ENCODE measurements at places on chromosomes 4 and X.

DNA sequence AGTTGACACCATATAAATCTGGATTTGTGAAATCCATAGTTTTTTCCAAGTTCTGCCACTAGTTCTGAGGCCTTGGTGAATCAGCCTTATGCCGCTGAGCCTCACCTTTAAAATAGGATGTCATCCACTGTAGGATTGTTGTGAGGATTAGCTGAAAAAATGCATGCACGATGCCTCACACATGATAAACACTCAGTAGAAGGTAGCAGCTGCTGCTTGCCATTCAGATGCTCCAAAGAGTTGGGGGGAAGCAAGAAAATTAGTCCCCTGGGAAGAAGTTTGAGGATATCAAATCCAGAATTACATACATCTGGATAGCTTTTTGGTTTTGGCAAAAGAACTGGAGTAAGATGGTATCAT, 7.4 kb downstream of the MMAA start:
- no peak for DNase-seq

- no peak for DNase-seq
Observed at GRCh38 chr4:68797618-68798017, 18.2 kb upstream of the UGT2B10 start.

DNA sequence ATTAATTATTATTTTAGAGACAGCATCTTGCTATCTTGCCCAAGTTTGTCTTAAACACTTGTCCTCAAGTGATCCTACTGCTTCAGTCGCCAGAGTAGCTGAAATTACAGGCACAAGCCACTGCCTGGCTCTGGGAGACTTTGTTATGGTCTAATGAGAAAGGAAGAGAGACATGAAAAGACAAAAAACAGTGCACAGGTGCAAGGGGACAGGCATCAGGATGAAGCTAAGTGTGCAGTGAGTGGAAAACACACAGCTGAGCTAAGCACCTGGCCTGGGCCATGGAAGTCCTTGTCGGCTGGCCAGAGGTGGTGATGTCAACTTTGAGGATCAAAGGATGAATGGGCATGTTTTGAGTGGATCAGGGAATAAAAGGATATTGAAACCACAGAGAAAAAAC, 102.7 kb downstream of the HS3ST1 start:
- DNase-seq = no peak

- DNase-seq = no peak
Observed at GRCh38 chrX:19225909-19226308, 103.6 kb upstream of the ADGRG2 start.

- no peak for DNase-seq
Observed at GRCh38 chr4:74714611-74715130, 79.7 kb downstream of the BTC start.

- no peak for DNase-seq
Observed at GRCh38 chr4:53963781-53964180, 100.6 kb downstream of the CHIC2 start.

GRCh38 chr4:73662709-73663546, 42.7 kb upstream of the RASSF6 start:
- peak; percentile 43 for DNase-seq

- no peak for DNase-seq
Observed at GRCh38 chrX:72430405-72430968, 124.8 kb upstream of the CITED1 start.

DNA sequence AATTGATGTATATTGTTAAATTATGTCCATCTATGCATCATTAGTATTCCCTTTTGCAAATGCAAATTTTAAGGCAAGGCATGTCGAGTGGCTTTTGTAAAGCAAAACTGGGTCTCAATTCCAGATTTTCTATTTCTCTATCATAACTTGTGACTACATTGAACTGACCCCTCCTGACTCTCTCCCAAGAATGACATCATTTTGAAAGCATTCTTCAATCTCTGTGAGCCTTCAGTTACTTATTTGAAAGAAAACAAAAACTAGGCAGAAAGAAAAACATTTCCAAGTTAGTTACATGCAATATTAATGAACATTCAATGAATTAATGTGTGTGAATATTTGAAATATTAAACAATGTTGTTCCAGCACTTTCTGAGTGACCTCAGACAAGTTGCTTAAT, 314.3 kb upstream of the CLNK start:
- DNase-seq = peak; percentile 21

DNA sequence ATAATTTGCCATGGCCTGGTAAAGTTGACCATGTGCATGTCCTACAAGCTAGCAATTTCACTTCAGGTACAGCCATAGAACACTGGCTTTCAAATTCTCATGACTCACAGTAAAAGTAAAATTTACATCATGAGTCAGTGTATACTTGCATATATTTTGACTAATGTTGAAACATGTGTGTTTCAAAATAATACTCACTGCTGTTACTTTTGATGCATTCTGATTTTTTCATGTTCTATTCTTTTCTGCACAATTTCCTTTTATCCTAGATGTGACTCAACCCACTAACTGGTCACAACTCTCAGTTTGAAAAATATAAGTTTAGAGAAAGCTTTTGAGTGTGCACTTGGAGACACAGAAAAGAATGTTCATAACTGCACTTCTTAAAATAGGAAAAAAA, 365.7 kb downstream of the FGF13 start:
- DNase-seq = no peak

- DNase-seq = no peak
Observed at GRCh38 chrX:5746231-5746630, 482.4 kb downstream of the NLGN4X start.

GRCh38 chrX:20567108-20567507, 300.4 kb upstream of the RPS6KA3 start:
- no peak for DNase-seq

- no peak for DNase-seq
Observed at GRCh38 chr4:55345054-55345453, 988 bp upstream of the SRD5A3 start.

GRCh38 chrX:13965531-13965930, 64.2 kb downstream of the GEMIN8 start:
- DNase-seq = no peak

DNA sequence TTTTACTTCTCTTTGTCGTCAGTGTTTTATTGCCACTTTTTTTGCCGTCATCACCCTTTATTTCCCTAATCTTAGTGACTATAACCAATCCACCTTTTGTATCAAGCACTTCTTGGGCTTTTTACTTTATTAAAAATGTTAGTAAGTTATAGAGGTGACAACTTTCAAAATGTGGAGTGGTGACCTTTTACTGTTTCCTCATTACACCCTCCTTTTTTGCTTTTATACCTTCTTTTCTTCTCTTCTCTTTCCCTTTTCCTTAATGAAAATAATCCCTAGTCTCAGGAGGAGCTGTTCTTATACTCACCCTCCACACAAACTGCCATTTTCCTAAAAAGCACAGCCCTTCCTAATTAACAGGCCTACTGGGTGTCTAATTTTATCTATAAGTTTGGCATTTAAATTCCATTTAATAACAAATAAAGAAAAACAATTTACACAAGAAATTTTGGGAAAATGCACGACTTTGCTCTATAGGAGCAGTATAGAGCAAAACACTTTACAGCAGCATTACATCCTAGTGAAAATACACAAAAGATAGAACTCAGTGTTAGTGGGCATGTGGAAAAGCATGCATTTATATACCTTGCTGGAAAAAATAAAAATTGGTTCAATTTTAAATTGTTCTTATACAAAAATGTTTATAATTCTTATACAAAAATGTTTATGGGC, 27.3 kb downstream of the BBS12 start:
- DNase-seq = no peak

DNA sequence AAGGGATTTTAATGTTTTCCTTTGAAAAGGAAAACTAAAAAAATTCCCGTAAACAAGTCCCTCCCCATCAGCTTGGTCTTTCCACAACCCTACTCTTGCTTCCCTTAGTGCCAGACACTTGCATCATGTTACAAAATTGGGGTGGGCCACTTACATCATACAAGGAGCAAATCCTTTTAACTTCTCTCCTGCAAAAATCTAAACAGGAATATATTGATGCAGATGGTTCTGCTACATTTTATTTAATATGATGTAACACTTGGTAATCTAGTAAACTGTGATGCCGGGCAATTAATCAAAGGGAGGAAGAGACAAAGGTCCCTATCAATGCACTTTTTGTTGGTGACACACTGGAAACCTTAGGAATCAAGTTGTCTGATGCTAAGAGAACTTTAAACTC, 125.3 kb downstream of the UBE2K start:
- DNase-seq = peak; percentile 32

DNA sequence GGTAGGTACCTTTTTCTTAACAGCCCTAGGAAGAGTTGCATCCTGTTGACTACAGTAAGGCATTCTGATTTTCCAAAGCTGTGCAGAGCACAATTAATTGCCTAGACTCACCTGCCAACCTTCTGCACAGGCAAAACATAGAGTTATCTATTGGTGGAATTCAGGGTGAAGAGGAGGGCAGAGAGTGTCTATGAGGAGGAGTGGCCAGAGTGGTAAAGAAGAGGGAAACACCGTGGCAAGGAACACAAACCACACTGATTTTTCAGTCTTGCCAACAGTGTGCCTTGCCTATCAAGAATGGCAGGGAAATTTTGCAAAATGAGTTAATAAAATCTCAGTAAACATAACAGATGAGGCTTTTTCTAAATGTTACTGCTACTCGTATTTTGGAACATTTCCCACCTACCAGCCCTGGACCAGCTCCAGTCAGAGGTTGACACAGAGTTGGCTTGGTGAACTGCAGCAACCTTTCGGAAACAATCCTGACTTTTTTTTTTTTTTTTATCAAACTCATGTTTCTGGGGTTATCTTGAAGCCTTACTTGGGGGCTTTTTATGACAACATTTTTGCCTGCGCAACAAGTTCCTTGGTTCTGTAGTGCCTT, 67.9 kb upstream of the CAPN6 start:
- DNase-seq = no peak

GRCh38 chrX:1593286-1594271, 2.2 kb downstream of the AKAP17A start:
- no peak for DNase-seq

GRCh38 chr4:128386761-128387599, 99.4 kb upstream of the PGRMC2 start:
- DNase-seq = peak; percentile 97

- no peak for DNase-seq
Observed at GRCh38 chr4:23697722-23698121, 192.1 kb downstream of the PPARGC1A start.

- DNase-seq = no peak
Observed at GRCh38 chrX:40434947-40435346, 145.8 kb upstream of the ATP6AP2 start.

DNA sequence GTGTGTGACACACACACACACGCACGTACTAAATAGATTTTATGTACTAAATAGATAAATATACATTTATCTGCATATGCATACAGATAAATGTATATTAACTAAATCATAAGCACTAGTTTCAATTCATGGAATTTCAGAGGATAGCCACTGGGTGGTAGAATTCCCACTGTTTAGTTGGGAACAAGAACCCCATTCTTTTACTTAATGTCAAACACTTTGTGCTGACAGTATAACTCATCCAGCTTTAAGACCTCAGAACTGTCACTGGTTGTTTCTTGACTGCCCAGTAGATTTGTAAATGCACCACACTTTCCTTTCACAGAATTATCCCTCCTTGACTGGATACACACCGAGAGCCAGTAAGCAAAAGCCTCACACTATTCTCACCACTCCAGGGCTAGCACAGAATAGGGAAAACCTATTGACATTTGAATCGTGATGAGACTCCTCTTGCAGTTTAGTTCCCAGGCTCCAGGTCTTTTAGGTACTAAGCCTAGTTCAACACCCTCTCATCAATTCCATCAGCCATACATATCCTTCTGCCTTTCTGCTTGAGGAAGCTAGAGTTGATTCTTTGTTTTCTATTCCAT, 32.4 kb downstream of the PPARGC1A start:
- no peak for DNase-seq

DNA sequence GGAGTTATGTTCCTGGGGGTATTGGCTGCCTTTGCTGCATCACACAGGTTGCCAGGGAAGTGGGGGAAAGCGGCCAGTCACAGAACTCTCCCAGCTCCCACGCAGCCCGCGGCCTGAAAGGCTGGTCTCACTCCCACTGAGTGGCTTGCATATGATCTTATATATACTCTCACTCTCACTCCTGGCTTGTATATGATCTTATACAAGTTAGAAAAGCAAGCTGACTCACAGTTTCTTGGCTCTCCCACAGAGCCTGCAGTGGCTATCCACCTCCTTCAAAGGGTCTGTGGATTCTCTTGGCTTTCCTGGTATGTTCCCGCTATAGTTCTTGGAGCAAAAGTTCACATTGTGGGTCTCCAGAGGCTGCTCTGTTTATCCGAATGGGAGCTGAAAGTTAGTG, 833.5 kb upstream of the GALNTL6 start:
- no peak for DNase-seq

GRCh38 chr4:11866391-11866790, 437.7 kb upstream of the HS3ST1 start:
- DNase-seq = no peak

- DNase-seq = no peak
Observed at GRCh38 chr4:149572716-149573115, 242.9 kb downstream of the IQCM start.

GRCh38 chr4:75034523-75034922, 101.6 kb downstream of the PARM1 start:
- DNase-seq = no peak

DNA sequence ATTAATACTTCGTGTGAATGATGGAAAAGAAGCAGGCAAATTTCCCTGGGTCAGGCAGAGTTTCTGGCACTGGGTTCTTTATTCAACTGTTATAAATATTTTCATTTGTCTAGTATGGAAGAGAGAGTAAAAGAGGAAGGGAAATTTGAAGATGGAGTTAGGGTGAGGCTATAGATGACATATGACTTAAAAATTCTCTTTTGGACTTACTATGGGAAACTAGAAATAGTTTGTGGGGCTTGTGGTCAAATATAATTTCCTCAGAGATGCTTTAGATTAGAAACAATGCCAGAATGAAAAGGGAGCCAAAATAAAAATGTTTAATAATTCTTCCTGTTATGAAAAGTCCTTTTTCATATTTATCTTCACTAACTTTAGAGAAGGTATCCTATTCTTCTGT, 103.2 kb downstream of the GC start:
- DNase-seq = peak; percentile 60

- DNase-seq = no peak
Observed at GRCh38 chrX:43970528-43970927, 2.7 kb downstream of the NDP start.

GRCh38 chrX:126272795-126273497, 106.9 kb upstream of the DCAF12L2 start:
- no peak for DNase-seq
